CD4-positive, alpha-beta memory T cell (primary cell): ENCODE measurements at places on chromosomes 16 and 17. TPM values are rescaled to one million over a fixed set of nuclear protein-coding genes. Genes with fewer than 3 reads are reported as not detected.

Gene GPR179
- total RNA-seq, result 0.19 TPM

DNA sequence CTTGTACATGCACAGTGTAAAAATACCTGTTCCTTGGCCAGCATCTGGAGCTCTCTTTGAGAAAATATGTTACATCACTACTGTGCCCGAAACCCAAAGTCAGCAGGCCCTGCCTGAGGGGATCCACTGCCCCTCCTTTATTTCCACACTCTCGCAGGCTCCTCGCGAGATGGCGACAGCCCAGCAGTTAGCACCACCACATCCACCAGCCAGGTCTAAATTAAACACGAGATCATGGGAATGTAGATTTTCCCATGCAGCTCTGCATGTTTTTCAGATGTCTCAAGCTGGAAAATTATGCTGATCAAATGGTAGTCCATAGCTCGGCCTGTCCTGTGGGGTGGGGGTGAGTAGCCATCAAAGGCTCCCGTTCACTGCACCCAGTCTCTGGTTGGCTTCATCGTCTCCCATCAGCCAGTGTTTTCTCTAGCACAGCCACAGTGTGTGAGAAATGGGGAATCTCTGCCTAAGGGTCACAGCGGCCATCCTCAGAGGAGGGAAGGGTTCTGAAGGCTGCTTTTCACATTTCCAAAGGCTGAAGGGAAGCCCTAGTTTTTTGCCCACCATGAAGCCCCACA, 34.7 kb downstream of the EPN2 start:
- H3K4me3 ChIP-seq, result no peak overlapping the region
- H3K36me3 ChIP-seq, result no peaks in the 10 kb centered on the region
- no peaks in the 10 kb centered on the region for H3K4me1 ChIP-seq
- H3K27me3 ChIP-seq, result no peaks in the 10 kb centered on the region
- no peak overlapping the region for H3K27ac ChIP-seq
- no peak for DNase-seq

DNA sequence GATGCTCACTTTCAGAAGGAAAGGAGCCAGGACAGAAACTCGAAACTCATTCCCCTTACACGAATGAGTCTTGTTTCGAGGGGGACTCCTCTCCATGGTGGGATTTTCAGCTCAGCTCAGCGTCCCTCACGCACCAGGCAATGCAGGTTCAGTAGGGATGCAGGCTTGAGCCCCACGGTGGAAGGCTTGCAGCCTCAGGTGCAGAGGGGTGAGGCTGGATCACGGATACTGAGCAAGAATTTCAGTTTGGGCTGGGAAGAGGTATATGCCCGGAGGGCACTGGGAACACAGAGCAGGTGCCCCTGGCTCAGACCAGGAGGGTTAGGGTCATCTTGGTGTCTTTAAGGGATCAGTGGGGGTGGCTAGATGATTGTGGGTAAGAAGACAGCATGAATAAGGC, 344.9 kb upstream of the TNRC6C start:
- H3K4me3 ChIP-seq, result no peak overlapping the region
- DNase-seq, result no peak
- peaks cover 20% of the 10 kb centered on the region for H3K4me1 ChIP-seq
- H3K36me3 ChIP-seq, result no peaks in the 10 kb centered on the region

DNA sequence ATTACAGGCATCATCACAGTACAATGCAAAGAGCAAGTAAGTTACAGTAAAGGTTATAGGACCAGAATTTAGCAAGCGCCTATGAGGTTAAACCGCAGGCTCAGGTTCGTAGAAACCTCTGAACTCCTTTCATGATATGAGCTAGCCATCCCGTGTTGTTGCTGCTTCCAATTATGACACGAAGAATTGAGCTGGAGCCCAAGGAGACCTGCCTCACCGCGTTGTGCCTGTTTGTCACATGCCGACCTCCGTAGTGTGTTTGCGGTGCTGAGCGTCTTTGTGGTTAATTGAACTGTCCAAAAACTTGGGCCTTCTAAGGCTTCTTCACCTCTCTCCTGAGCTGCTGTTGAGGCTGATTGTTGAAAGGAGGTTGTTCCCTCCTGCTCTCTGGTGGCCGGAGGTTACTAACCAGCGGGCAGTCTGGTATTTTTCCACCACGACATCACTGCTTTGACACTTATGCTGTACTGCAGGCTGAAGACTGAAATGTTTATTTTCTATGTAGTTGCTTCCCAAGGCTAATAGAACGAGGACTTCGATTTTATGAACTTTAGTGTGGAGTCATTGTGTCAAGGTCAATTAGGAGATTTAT, 67.5 kb downstream of the SEC14L1 start:
- H3K4me1 ChIP-seq, result no peaks in the 10 kb centered on the region
- no peak for DNase-seq
- peaks cover 87% of the 10 kb centered on the region for H3K36me3 ChIP-seq

Gene NTN3
- not detected for total RNA-seq

DNA sequence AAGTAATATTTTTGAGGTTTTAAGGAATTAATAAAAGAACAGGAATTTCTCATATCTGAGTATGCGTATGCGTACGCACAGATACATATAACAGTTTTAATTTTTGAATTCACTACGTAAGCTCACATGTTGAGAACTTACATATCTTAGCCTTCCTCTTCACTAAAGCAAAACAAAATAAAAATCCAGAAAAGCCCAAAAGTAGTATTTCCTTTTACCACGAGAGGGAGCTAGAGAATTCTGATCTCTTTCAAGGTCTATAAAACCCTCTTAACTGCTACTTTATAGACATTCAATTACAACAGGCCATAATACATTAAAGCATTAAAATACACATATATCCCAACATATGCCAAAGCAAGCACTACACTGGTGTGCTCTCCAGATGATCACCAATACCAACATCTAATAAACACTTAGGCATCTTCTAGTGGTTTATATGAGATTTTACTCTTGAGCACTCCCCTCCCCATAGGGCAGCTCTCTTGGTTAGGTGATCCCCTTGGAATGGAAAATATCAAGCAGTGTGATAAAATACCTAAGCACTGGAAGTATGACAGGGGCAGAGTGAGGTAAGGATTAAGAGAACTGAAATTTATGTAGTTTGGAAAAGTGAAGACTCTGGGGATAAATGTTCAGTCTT, 94.0 kb downstream of the SKAP1 start:
- H3K4me3 ChIP-seq, result no peak overlapping the region
- no peak overlapping the region for H3K27ac ChIP-seq
- no peaks in the 10 kb centered on the region for H3K4me1 ChIP-seq
- H3K36me3 ChIP-seq, result peaks cover 4% of the 10 kb centered on the region
- peak; percentile 65 for DNase-seq

- no peak overlapping the region for H3K4me3 ChIP-seq
- no peaks in the 10 kb centered on the region for H3K27me3 ChIP-seq
- no peak for DNase-seq
These were observed 12.2 kb downstream of the ADAP2 start for GRCh38 chr17:30933966-30934365.

- no peak overlapping the region for H3K27ac ChIP-seq
- H3K4me3 ChIP-seq, result no peak overlapping the region
- no peaks in the 10 kb centered on the region for H3K27me3 ChIP-seq
- no peaks in the 10 kb centered on the region for H3K36me3 ChIP-seq
These were observed 229.9 kb downstream of the ABCC12 start for GRCh38 chr16:47925811-47926460.

Gene ABCC11
- total RNA-seq, result not detected

DNA sequence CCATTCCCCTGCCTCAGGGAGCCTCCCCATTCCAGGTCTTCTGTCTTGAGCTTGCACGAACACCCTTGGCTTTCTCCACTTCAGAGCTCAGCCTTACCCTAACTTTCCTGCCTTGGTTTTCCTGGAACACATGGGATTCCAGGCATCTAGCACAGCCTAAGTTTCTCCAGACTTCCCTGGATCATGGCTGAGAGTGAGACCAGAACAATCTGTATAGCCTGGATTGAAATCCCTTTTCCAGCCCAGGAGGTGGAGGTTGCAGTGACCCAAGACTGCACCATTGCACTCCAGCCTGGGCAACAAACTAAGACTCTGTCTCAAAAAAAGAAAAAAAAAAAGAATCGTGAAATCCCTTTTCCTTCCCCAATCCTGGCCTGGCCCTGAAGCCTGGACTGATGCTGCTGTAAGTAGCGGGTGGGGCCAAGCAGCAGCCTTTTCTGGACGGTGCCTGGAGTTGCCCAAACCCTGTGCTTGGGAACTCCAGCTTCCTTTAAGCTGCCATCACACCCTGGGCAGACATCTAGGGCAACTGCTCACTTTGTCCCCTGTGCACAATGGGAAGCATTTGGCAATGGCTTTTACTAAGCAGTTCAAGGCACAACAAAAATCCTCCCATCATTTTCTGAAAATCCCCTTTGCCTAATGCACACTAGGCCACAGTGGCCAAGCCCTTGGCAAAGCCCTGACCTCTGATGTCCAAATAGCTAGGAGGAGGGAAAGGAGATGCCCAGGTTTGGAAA, 12.0 kb upstream of the SLC16A5 start:
- no peaks in the 10 kb centered on the region for H3K27me3 ChIP-seq

DNA sequence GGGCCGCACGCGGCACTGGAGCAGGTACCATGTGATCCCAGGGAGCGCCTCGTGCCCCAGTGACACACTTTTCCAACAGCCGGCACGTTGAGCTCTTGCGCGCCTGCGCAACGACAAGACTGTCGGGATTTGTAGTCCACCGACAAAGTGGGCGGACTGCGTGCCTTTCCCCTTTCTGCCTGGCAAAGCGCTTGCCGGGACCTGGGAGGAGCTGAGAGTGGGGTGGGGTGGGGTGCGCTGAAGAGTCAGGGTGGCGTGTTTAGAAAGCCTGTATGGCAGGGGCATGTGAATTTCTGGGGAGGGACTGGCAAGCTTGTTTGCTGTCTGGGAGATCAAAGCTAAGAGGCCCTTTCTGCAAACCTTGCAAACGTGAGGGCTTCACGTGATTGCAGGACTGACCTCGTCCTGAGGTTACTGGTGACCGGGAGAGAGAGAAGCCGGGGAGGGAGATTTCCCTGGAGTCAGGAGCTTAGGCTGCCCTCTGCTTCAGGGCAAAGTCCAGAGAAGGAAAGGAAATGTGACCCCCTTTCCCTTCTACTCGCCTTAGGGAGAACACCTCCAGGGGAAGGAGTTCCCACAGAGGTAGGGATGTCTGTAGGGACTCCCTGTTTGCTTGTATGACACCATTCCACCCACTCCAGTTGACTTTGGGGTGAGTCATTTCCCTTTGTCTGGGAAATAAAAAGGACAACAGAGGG, 429 bp upstream of the NR1D1 start:
- peak; percentile 89 for DNase-seq
- no peaks in the 10 kb centered on the region for H3K27me3 ChIP-seq
- H3K36me3 ChIP-seq, result no peaks in the 10 kb centered on the region
- peak overlapping the region; percentile 92 for H3K27ac ChIP-seq

Gene SOST
- total RNA-seq, result not detected

- no peak overlapping the region for H3K27ac ChIP-seq
- H3K4me3 ChIP-seq, result no peak overlapping the region
- DNase-seq, result peak; percentile 53
- peaks cover 16% of the 10 kb centered on the region for H3K36me3 ChIP-seq
- peaks cover 42% of the 10 kb centered on the region for H3K4me1 ChIP-seq
- peaks cover under 1% of the 10 kb centered on the region for H3K27me3 ChIP-seq
These were observed 4.4 kb downstream of the CBX4 start for GRCh38 chr17:79834565-79835469.

Gene TBX6
- total RNA-seq, result 1.3 TPM

DNA sequence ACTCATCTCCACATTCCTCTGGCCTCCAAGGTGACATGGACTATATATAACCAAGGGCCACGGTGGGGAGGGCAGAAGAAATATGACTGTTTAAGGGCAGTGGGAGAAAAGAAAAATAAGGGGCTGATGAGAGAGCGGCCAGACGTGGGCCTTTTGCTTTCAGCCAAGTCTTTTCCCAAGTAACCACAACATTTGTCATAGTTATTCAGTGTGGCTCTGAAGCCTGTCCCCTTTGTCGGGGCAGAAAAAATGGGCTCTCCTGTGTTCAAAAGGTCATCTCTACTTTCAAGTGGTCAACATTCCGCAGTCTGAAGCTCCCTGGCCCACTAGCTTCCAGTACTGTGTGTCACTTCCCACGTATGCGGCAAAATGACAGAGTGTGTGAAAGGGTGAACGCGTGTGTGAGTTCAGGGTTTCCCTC, 245.4 kb downstream of the NTN1 start:
- no peaks in the 10 kb centered on the region for H3K36me3 ChIP-seq
- H3K27ac ChIP-seq, result no peak overlapping the region
- H3K4me3 ChIP-seq, result no peak overlapping the region
- H3K4me1 ChIP-seq, result no peaks in the 10 kb centered on the region

DNA sequence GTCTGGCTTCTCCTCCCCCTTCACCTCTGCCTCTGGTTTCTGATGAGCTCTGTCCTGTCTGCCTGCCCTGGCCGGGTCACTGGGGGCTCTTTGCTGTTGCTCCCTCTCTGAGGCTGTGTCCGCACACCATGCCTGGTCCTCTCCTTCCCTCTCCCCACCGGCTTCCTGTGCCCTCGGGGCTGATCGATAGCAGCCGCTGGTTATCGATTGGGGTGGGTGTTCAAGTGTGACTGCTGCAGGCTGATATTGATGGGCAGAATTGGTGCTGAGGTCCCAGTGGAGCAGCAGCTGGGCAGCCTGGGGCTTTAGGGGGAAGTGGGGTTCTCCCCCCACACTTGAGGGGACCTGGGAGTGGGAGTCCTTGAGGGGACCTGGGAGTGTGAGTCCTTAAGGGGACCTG, 16.4 kb downstream of the MRM1 start:
- H3K36me3 ChIP-seq, result no peaks in the 10 kb centered on the region
- no peak overlapping the region for H3K27ac ChIP-seq
- DNase-seq, result no peak
- H3K4me1 ChIP-seq, result no peaks in the 10 kb centered on the region

Gene ZNF688
- total RNA-seq, result 22.7 TPM

Gene CDYL2
- 42.4 TPM for total RNA-seq

DNA sequence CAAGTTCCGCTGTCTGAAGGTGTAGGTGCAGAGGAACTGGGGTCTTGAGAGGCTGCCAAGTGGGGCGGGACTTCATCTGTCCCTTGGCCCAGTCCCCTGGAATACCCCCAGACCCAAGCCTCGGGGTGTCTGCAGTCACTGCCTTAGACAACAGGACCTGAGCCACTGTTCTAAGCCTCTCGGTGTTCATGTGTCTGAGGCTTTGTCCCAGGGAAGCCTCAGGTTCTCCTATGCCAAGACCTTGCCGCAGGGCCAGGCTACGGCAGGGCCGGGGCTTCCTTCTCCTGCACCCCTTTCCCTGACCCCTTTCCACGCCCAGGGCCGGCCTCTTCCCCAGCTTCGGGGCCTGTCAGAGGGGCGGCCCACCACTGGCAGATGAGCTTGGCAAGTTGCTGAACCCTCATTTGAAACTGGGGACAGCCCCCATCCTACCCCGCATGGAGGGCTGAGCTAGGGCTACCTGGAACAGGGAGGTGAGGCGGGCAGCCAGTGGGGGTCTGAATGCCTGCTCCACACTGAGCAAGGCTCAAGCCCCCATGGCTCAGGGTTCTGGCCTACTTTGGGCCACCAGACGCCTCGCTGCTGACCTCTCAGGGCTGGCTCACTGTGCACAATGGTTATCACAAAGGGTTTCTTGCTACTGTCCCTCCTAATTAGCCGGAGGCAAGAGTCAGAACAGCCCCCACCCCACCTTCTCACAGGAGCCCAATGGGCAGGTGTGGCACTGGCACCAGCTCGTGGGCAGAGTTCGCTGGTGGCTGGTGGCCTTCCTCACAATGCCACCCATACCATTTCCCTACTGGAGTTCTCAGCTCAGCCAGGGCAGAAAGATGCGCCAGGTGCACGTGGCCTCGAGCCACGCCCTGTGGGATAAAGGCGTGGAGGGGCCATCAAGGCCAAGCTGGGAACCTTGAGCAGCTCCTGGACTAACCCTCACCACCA, 7.1 kb downstream of the LITAFD start:
- H3K4me1 ChIP-seq, result peaks cover 14% of the 10 kb centered on the region
- DNase-seq, result no peak
- no peaks in the 10 kb centered on the region for H3K27me3 ChIP-seq
- H3K36me3 ChIP-seq, result peaks cover 17% of the 10 kb centered on the region
- no peak overlapping the region for H3K4me3 ChIP-seq
- H3K27ac ChIP-seq, result no peak overlapping the region

Gene KRTAP1-5
- not detected for total RNA-seq
